Esophagus muscularis mucosa (tissue), 4 donors: ENCODE measurements at places on chromosomes 7 and 10. TPM values are rescaled to one million over a fixed set of nuclear protein-coding genes. Genes with fewer than 3 reads are reported as not detected.

EIF5AL1 gene
- 0.42 TPM for total RNA-seq

MYL10 gene
- not detected for total RNA-seq

LIPK gene
- total RNA-seq = not detected

DHTKD1 gene
- total RNA-seq = 25.2 TPM

CACNA2D1 gene
- total RNA-seq = 51.5 TPM

- H3K4me3 ChIP-seq = no peak overlapping the region
- H3K4me1 ChIP-seq = no peaks in the 10 kb centered on the region
- H3K27me3 ChIP-seq = no peaks in the 10 kb centered on the region
- no peak for DNase-seq
- H3K36me3 ChIP-seq = peaks cover 57% of the 10 kb centered on the region
Measured at GRCh38 chr10:24495666-24496460, 227.8 kb downstream of the ARHGAP21 start.

DNA sequence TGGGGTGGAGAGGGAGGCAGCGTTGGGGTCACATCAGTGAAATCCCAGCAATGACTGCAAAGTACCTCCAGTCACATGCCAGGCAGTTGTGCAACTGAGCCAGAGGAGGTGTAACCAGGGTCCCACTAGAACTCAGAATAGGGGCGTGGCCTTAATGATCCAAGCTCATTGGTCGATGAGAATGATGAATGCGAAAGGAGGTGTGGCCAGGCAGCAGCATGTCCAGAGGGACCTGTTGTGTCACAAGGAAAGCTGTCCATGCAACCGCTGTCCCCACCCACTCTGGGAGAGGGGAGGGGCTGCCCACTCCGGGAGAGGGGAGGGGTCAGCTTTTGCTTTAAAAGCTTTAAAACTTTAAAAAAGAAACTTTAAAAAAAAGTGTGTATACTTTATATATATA lies 25.3 kb upstream of the MTPAP start:
- peak; percentile 84 for DNase-seq
- no peaks in the 10 kb centered on the region for H3K4me1 ChIP-seq
- H3K27ac ChIP-seq = no peak overlapping the region
- H3K4me3 ChIP-seq = no peak overlapping the region
- no peaks in the 10 kb centered on the region for H3K27me3 ChIP-seq
- no peaks in the 10 kb centered on the region for H3K36me3 ChIP-seq

DNA sequence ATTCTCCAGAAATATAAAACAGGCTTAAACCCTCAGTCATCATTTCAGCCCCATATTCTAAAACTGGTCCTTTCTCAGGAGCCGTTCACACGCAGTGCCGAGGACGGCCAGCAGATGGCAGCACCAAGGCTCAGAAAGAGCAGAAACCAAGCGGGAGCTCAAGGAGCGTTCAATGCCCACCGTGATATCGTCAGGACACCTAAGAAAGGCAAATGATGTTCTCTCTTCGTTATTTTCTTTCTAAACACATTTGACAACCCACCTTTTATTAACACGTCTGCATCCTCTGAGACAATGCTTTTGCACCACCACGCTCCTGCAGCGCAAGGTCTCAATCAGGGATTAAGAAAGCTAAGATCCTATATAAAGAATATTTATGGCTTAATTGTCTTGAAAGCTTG lies 45.7 kb upstream of the RBM33 start:
- H3K27ac ChIP-seq = no peak overlapping the region
- DNase-seq = peak; percentile 95
- no peaks in the 10 kb centered on the region for H3K36me3 ChIP-seq
- H3K4me3 ChIP-seq = no peak overlapping the region

GRCh38 chr10:26331371-26331770 lies 106.8 kb upstream of the APBB1IP start:
- H3K27ac ChIP-seq = no peak overlapping the region
- no peaks in the 10 kb centered on the region for H3K36me3 ChIP-seq
- no peak overlapping the region for H3K4me3 ChIP-seq
- no peaks in the 10 kb centered on the region for H3K4me1 ChIP-seq

DNA sequence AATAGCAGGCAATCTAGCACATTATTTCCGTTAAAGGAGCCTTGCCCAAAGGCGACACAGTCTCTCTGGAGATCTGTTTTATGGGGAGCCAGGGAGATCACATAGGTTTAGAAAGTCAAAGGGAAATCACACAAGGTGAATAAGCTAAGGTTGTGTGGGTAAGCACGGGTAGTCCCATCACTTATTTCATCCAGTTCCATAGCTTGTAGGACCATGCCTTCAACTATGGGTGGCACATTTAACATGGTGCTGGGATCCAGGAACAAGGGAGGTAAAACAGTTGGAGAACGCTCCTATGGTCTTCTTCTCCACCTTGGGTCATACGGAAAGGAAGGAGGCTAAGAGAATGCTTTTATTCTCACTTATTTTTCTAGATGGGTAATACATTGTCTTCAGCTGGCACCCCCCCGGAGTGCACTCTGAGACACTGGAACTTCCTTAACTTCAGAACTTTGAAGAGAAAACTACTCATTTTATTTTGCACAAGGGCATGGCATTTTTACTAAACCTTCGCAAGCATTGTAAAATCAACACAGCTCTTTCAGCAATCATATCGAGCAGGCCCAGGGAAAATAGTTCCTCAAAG lies 435.4 kb downstream of the KIF20B start:
- H3K36me3 ChIP-seq = no peaks in the 10 kb centered on the region
- H3K4me3 ChIP-seq = no peak overlapping the region
- H3K27me3 ChIP-seq = no peaks in the 10 kb centered on the region
- no peaks in the 10 kb centered on the region for H3K4me1 ChIP-seq

DNA sequence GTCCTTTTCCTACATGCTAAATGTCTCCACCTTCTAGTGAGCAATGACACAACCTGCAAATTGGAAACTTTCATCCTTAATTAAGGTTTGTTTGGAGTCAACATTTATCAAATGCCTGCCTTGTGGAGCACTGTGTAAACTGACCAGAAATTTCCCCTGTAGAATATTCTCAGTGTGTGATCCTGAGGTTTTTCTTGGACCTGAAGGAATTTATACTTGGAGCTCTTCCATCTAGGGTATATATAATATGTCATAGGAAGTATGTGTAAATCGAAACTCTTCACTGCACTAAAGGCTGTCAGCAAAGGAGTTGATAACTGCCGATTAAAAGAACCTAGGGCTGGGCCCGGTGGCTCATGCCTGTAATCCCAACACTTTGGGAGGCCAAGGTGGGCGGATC lies 152.4 kb downstream of the NSUN6 start:
- peaks cover 32% of the 10 kb centered on the region for H3K4me1 ChIP-seq
- no peak for DNase-seq
- no peak overlapping the region for H3K27ac ChIP-seq
- H3K4me3 ChIP-seq = no peak overlapping the region

- no peak overlapping the region for H3K27ac ChIP-seq
- no peak for DNase-seq
- H3K4me1 ChIP-seq = no peaks in the 10 kb centered on the region
- H3K36me3 ChIP-seq = no peaks in the 10 kb centered on the region
Measured at GRCh38 chr10:84012831-84013458, 126.4 kb upstream of the GHITM start.

DNA sequence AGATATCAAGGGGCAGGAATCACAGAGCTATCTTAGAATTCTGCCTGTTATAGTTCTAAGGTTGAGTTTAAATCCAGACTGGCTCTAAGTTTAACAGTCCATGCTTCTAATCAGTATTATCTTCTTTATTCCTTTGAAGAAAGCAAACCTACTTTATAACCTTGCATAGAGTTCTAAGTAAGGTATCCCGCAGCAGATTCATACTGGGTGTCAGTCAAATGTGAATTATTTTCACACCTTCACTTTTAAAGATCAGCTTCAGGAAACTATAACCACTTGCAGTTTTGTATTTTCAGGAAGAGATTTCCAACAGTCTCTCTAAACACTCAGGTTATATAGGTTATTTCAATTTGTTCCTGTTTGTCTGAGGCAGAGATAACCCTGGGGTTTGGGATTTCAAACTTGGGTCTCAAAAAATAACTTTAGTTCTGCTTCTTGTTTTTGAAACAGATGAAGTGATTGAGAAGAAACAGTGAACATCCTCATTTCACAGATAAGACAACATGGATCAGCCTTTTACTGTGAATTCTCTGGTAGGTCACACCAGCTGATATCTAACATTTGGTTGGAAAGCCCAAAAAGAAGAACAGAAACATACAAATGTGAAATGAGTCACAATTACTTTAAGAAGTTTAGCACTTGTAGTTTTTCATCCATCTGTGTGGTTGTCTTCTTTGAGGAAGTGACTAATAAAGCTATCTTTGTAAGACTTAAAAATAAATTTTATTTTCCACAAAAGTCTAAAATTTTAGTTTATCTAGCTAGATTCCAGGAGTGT lies 21.4 kb downstream of the STAMBPL1 start:
- peaks cover 19% of the 10 kb centered on the region for H3K4me1 ChIP-seq
- H3K27ac ChIP-seq = no peak overlapping the region
- H3K4me3 ChIP-seq = no peak overlapping the region
- DNase-seq = no peak

GRCh38 chr10:73819081-73819480 lies 7.7 kb upstream of the NDST2 start:
- H3K27ac ChIP-seq = peak overlapping the region; percentile 68
- peaks cover 84% of the 10 kb centered on the region for H3K36me3 ChIP-seq
- H3K27me3 ChIP-seq = no peaks in the 10 kb centered on the region
- H3K4me3 ChIP-seq = no peak overlapping the region
- DNase-seq = no peak
- H3K4me1 ChIP-seq = peaks cover 9% of the 10 kb centered on the region

DNA sequence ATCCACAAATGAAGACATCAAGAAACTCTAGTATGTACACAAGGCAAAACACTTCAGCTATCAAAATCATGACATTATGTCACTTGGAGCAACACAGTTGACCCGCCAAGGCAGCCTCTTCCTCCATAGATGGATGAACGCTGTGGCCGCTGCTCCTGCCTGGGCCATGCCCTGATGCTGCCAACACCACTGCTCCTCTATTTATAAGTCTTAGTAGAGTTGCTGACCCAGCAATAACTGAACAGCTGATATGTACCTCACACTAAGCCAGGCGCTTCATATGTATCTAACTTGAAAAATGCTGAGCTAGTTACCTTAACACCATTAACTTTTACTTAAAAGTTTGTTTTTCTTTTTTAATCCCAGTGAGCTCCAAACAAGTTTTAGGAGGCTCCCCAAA lies 131.9 kb downstream of the LYZL1 start:
- DNase-seq = no peak
- H3K4me1 ChIP-seq = peaks cover 22% of the 10 kb centered on the region
- no peaks in the 10 kb centered on the region for H3K27me3 ChIP-seq
- no peak overlapping the region for H3K27ac ChIP-seq
- no peak overlapping the region for H3K4me3 ChIP-seq

GRCh38 chr10:51878695-51879094 lies 179.3 kb upstream of the CSTF2T start:
- no peaks in the 10 kb centered on the region for H3K27me3 ChIP-seq
- no peak for DNase-seq
- no peaks in the 10 kb centered on the region for H3K36me3 ChIP-seq
- peaks cover 8% of the 10 kb centered on the region for H3K4me1 ChIP-seq
- no peak overlapping the region for H3K4me3 ChIP-seq

DNA sequence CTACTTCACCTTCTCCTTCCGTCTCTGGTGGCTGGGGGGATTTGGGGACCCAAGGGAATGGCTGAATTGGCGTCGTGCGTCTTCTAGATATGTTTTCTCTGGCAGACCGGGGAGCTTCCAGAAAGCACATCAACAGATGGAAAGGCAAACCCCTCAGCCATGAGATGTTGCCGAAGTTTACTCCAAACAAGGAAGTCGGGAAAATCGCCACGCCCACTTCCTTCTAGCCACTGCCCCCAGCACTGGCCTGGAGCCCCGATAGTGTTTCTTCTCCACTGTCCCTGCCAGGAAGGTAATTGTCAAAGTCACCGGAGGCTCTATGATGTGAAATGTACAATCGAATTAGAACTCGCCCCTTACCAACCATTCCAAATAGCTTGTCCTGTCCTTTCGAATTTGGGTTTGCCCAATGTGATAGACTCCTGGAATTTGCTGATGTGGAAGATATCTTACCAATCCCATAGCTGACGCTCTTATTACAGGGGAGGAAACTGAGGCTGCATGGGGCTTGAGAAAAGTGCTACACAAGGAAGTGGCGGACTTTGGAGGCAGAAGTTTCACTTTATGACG lies 191.0 kb downstream of the LSM5 start:
- peak overlapping the region; percentile 50 for H3K4me3 ChIP-seq
- no peaks in the 10 kb centered on the region for H3K36me3 ChIP-seq
- H3K27me3 ChIP-seq = no peaks in the 10 kb centered on the region
- peaks cover 11% of the 10 kb centered on the region for H3K4me1 ChIP-seq
- DNase-seq = no peak

GRCh38 chr10:115706026-115706425 lies 567.0 kb downstream of the GFRA1 start:
- DNase-seq = no peak
- H3K27ac ChIP-seq = no peak overlapping the region
- H3K27me3 ChIP-seq = no peaks in the 10 kb centered on the region
- no peak overlapping the region for H3K4me3 ChIP-seq
- H3K36me3 ChIP-seq = no peaks in the 10 kb centered on the region

DNA sequence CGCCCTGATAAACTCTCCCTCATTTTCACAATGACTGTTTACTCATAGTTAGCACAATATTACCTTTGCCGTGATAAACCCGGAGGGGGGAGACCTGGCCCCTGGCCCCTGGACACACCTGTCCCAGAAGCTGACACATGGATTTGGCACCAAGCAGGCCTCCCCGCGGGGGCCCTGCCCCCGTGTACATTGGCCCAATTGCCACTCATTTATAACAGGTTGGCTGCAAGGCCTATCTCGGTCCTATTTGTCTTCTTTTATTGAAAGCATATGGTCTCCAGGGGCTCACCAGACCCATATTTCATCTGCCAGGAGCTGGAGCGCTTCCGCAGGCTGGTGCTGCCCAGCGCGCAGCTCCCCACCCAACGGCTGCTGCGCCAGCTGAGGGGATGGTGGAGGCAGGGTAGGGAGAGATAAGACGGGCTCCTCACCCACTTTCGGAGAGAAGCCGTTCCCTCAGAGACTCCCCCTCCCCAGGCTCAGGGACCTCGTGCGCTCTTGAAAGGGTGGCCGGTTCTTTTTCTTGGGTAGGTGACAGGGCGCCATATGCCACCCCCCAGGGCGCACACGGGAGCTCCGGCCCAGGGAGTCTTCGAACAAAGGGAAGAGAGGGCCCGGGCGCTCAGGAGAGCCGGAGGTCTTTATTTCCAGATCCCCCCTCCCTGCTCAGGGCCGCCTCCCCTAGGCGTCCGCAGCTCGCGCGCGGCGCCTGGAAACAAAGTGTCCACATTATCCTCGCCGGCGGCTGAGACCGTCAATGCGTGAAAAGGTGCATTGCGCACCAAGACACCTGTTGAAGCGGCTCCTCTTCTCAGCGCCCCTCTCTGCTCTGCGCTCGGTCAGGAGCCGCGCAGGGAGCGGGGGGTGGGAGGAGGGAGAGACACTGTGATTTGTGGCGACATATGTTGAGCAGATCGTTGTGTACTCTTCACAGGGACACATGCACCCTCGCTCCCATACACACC lies 4.3 kb upstream of the NEUROG3 start:
- H3K4me1 ChIP-seq = peaks cover 5% of the 10 kb centered on the region
- peaks cover 21% of the 10 kb centered on the region for H3K27me3 ChIP-seq
- no peak for DNase-seq
- no peak overlapping the region for H3K4me3 ChIP-seq
- no peaks in the 10 kb centered on the region for H3K36me3 ChIP-seq

GRCh38 chr7:17299483-17299991 lies 1.1 kb downstream of the AHR start:
- H3K4me1 ChIP-seq = peaks cover 38% of the 10 kb centered on the region
- peaks cover 4% of the 10 kb centered on the region for H3K27me3 ChIP-seq
- peak overlapping the region; percentile 92 for H3K4me3 ChIP-seq
- no peaks in the 10 kb centered on the region for H3K36me3 ChIP-seq
- DNase-seq = peak; percentile 92

GRCh38 chr7:107703219-107703618 lies 40.7 kb upstream of the CBLL1 start:
- H3K4me1 ChIP-seq = no peaks in the 10 kb centered on the region
- H3K36me3 ChIP-seq = no peaks in the 10 kb centered on the region
- no peak overlapping the region for H3K4me3 ChIP-seq
- no peak overlapping the region for H3K27ac ChIP-seq
- no peaks in the 10 kb centered on the region for H3K27me3 ChIP-seq
